IMR-90 (cell line): ENCODE measurements at places on chromosomes 11 and 22. TPM values are rescaled to one million over a fixed set of nuclear protein-coding genes. Genes with fewer than 3 reads are reported as not detected.

Gene LRRC51
- total RNA-seq, result 4.4 and 5.6 TPM in 2 replicates

Gene PICK1
- total RNA-seq, result 14.4 and 16.5 TPM in 2 replicates

- no peak overlapping the region for H3K27ac ChIP-seq
- H3K36me3 ChIP-seq, result peaks cover 78% of the 10 kb centered on the region
- peaks cover 5% of the 10 kb centered on the region; the same call in 1 of the 2 replicates for H3K4me1 ChIP-seq
- peak; percentile 56 for DNase-seq
- no peak overlapping the region for H3K4me3 ChIP-seq
These were observed 48.2 kb downstream of the SGSM3 start for GRCh38 chr22:40418366-40419201.

- peaks cover 57% of the 10 kb centered on the region for H3K27me3 ChIP-seq
- no peaks in the 10 kb centered on the region; the same call in 1 of the 2 replicates for H3K4me1 ChIP-seq
- DNase-seq, result no peak
- no peaks in the 10 kb centered on the region for H3K36me3 ChIP-seq
- no peak within 1 kb of the TSS for H3K27ac ChIP-seq
These were observed at the start of gene P2RY2 for GRCh38 chr11:73218106-73218829. TSS of gene P2RY2 (plus strand) at chr11:73218281. CDS start at chr11:73234160, 15,879 bp downstream.

DNA sequence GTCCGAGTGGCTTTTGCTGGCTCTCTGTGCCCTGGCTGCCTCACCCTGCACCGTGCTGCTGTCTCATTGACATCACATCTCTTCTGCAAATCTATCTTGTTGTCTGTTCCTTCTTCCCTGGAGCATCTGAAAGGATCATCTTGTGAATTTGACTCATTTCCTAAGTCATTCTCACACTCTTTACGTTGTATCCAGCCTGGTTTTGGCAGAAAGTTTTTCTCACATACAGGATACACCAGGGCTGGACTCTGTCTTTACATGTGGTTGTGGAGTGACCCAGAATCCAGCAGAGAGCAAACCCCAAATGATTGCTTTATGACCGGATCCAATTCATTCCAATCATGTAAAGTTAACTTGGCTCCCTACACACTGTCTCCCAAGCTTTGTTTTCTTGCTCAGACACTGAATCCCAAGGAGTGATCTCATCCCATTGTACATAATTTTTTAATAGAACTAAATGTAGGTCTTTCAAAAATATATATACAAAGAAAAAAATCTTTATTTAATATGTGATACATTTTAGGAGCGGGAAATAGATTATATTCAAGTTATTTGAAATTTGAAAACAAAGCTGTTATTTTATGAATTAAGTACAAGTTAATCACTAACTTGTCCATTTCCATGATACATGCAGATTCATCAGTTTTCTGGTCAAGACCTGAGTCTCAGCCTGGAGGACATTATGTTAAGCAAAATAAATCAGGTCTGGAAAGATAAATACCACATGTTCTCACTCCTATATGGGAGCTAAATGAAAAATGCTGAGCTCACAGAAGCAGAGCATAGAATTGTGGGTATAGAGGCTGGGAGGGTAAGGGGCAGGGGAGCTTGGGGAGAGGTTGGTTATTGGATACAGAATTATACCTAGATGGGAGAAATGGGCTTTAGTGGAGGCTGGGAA lies 2.9 kb upstream of the RFPL1 start:
- peaks cover 42% of the 10 kb centered on the region for H3K27me3 ChIP-seq
- DNase-seq, result no peak
- no peak overlapping the region for H3K27ac ChIP-seq
- H3K4me1 ChIP-seq, result no peaks in the 10 kb centered on the region
